ENCODE measurements at places on chromosomes 13 and 19.

DNA sequence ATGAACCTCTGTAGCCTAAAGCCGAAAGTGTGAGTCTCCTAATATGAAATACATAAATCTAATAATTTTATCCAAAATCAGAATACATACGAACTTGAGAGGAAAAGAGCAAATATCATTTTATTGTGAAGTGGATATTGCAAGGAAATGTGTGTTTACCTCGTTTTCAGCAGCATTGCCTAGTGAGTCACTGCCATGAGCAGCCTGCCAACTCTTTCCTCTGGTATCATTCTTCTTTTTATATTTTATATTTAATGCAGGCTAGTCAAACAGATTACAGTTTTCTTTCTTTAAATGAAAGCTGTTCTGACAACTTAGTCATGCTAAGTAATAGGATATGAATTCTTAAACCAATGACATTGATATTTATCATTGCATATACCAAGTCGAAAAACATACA lies 44.2 kb downstream of the EDNRB start:
- no peak for DNase-seq

DNA sequence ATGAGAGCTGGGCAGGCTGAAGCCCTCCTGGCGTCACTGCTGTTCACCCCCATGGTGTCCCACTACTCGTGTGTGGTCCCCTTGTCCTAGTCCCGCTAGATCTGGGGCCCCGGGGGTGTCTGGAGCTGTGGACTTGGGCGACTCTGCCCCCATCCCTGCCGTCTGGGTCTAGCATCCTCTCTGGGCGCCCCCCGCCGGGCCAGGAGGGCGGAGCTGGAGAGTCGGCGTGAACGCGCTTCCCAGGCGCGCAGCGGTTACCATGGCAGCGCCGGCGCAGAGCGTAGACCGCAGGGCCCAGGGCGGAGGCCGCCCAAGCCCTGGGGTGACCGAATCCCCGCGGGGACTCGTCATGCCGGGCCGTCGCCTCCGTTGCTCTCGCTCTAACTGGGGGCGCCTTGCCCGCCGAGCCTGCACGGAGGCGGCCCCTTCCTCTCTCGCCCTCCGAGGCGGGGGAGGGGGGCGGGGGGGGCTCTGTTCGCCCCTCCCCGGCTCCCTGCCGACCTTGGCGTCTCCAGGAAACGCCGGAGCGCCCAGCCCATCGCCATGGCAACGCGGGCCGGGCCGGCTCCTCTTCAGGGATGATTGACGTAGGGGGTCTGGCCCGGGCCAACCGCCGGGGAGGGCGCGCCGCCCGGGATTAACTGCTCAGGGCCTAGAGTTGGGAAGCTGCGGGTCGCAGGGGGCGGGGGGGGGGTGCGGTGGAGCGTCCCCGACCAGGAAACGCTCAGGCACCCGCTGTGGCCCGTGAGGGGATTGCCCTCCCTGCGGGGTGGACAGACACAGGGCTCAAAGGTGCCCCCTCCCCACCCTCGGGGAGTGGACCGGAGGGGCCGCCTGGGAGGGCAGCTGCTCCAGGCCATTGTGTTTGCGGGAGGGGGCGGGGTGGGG lies 8.9 kb downstream of the ISYNA1 start:
- DNase-seq: no peak

- DNase-seq: no peak
Observed at GRCh38 chr13:21071924-21072323, 10.5 kb upstream of the LATS2 start.

GRCh38 chr19:45526143-45526542 lies 18.9 kb downstream of the VASP start:
- peak; percentile 75 for DNase-seq

DNA sequence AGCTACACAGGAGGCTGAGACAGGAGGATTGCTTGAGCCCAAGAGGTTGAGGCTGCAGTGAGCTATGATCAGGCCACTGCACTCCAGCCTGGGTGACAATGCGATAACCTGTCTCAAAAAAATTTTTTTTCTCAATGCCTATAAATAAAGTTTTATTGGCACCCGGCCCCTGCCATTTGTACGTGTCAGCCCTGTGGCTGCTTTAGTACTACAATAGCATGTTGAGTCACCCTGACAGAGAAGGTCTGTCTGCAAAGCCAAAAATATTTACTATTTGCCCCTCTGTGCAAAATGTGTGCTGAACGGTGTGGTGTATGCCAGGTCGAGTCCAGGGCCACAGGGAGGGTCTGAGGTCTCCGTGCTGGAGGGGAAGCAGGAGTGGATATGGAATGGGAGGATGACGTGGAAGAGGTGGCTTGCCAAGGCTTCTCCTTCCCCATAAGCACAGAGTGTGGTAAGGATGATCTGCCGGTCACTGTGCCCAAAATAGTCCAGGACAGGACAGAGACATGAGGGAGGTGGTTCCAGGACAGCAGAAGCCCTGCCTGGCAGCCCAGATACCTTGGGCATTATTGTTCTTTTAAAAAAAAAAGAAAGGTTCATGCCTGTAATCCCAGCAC lies 10.0 kb downstream of the NMRK2 start:
- no peak for DNase-seq

GRCh38 chr19:3149089-3149488 lies 13.3 kb downstream of the GNA15 start:
- DNase-seq: no peak

DNA sequence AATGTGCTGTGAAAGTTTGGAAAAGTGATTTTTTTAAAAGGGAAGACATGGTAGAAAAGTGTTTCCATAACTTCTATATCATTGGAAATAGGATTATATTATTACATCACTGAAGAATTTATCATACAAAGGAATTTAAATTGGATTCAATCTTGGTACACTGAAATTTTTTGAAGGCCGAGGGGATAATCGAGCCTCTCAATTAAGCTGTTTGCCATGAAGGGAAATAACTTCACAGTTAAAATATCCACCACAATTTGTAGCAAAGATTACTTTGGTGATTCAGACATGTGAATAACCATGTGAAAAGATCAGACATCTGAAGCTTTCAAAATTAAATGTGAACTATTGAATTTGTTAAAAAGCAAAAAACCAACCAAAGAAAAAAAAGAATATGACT lies 215.3 kb downstream of the KLF5 start:
- no peak for DNase-seq

- no peak for DNase-seq
Observed at GRCh38 chr19:16772841-16773240, 53.2 kb downstream of the NWD1 start.
